ENCODE measurements at places on chromosomes 11 and 22. TPM values are rescaled to one million over a fixed set of nuclear protein-coding genes. Genes with fewer than 3 reads are reported as not detected.

DNA sequence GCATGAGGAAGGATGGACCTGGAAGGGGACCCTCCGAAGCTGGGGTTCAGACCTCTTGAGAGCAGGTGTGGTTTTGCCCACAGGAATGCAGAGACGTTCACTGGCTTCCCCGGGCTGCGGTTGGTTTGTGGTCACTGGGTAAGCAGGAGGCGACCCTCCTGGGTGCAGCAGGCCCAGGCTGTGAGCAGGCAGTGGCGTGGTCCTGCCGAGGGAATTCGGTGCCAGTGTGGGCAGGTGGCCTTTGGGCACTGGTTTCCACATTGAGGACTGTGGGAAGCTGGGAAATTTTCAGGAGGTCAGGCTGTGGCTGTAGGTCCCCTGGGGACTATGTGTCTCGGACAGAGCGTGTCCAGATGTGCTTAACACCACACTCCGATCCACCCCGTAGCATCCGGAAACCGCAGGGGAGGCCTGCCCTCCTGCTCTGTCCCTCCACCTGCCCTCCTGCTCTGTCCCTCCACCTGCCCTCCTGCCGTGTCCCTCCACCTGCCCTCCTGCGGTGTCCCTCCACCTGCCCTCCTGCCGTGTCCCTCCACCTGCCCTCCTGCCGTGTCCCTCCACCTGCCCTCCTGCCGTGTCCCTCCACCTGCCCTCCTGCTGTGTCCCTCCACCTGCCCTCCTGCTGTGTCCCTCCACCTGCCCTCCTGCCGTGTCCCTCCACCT lies 27.5 kb downstream of the TPCN2 start:
- H3K4me1 ChIP-seq = peaks cover 12% of the 10 kb centered on the region
- no peak overlapping the region for H3K27ac ChIP-seq
- DNase-seq = no peak
- no peaks in the 10 kb centered on the region for H3K36me3 ChIP-seq
- H3K4me3 ChIP-seq = no peak overlapping the region

The DGCR2 gene
- total RNA-seq = 27.8 TPM

GRCh38 chr11:81573367-81573766 lies 1160.3 kb downstream of the FAM181B start:
- H3K27me3 ChIP-seq = no peaks in the 10 kb centered on the region
- H3K4me1 ChIP-seq = no peaks in the 10 kb centered on the region
- no peaks in the 10 kb centered on the region for H3K36me3 ChIP-seq
- DNase-seq = no peak
- no peak overlapping the region for H3K27ac ChIP-seq
- no peak overlapping the region for H3K4me3 ChIP-seq

- no peak overlapping the region for H3K4me3 ChIP-seq
- no peak for DNase-seq
- peaks cover 2% of the 10 kb centered on the region for H3K27me3 ChIP-seq
- no peak overlapping the region for H3K27ac ChIP-seq
- H3K4me1 ChIP-seq = peaks cover 18% of the 10 kb centered on the region
These were observed 5.9 kb downstream of the USP2 start for GRCh38 chr11:119375337-119376196.

DNA sequence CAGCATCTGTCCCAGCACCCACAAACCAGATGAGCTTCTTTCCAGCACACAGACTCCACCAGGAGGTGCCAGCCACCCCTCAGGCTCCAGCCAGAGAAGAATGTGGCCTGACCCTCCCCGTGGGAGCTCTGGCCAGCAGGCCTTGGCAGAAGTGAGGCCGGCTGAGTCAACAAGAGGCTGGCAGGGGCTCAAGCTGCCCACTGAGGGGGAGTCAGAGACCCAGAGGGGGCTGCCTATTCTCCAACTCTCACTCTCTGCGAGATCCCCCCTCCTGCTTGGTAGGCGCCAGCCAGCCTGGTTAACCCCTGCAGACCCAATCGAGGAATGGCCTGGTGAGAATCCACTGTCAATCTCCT lies 10.6 kb upstream of the CDC42EP1 start:
- H3K27me3 ChIP-seq = peaks cover 28% of the 10 kb centered on the region
- DNase-seq = no peak
- H3K4me3 ChIP-seq = no peak overlapping the region
- no peak overlapping the region for H3K27ac ChIP-seq
- H3K36me3 ChIP-seq = no peaks in the 10 kb centered on the region
- H3K4me1 ChIP-seq = peaks cover 9% of the 10 kb centered on the region

The POTEH gene
- total RNA-seq = not detected

All from activated CD8-positive, alpha-beta memory T cell treated with anti-CD3 and anti-CD28 coated beads, Interleukin-2, amount 10 ng/mL, durations not matched to agents 7 days and 5 days (primary cell).